Left ventricle myocardium superior (tissue), 1 donor: ENCODE measurements at places on chromosomes 1 and 21. TPM values are rescaled to one million over a fixed set of nuclear protein-coding genes. Genes with fewer than 3 reads are reported as not detected.
A peak's percentile ranks its signal among the peaks of the same experiment; 100 is the strongest.

- no peak for DNase-seq
Measured at GRCh38 chr1:42841010-42841409, 5.4 kb upstream of the ZNF691 start.

GRCh38 chr1:65221638-65222339 lies 73.8 kb downstream of the AK4 start:
- DNase-seq: no peak

The TCP10L gene
- total RNA-seq: 2.9 TPM

- peak; percentile 32 for DNase-seq
Measured at GRCh38 chr1:27153927-27154358, 982 bp downstream of the SLC9A1 start.

DNA sequence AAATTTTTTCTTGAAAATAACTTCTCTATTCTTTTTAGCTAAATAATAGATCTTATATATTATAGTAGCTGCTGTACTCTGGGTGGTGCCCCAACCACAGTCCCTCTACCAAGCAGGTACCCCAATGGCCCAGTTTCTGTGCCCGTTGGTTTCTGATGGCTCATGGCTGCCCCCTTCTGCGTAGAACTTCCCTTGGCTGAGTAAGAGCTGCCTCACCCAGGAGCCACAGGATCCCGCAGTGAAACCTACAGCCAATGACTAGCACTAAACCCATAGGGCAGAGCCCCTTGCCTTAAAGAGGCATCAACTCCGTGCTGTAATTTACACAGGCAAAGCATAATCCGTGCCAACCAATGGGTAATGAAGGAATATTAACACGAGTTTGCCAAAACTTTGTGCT lies 247.5 kb downstream of the USH2A start:
- no peak for DNase-seq

The OR2T2 gene
- not detected for total RNA-seq

DNA sequence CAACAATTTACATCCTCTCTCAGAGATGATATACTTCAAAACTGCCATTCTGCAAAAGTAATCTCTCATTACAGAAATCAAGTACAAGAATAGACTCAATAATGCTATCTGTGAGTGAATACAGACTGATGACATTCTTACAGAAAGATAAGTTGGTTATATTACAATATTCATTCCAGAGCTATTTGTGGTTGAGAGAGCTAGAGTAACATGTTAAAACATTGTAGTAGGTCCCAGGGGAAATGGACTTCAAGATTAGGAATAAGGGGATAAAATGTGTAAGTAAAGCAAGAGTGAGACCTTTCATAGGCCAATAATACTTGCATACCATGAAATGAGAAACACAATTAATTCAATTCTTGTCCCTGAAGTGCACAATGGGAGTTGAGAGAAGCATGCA lies 1.5 kb downstream of the F13B start:
- DNase-seq: no peak

DNA sequence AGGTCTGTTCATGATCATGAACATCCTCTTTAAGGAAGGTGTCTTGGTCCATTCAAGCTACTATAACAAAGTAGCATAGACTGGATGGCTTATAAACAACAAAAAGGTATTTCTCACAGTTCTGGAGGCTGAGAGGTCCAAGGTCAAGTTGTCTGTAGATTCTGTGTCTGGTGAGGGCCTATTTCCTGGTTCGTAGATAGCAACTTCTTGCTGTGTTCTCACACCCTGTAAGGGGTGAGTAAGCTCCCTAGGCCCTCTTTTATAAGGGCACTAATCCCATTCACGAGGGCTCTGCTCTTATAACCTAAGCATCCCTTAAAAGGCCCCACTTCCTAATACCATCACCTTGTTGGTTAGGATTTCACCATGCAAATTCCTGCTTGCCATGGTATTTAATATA lies 347.7 kb downstream of the PTBP2 start:
- no peak for DNase-seq

DNA sequence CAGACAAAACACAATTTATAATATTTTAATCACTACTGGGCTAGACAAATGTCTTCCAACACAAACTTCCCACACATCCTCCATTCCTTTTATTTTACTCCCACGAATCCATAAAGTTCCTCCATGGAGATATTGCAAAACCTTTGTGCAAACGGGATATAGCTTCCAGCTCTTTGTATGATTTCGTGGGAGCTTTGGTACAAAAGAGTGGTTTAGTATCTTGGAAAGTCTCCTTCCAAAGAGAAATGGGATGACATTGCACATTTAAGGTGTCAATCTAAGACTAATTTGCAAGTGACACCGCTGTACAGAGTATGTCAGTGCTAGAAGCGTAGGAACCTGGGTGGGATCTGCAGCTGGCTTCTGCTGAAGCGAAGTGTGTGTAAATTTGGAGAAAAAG lies 455.2 kb upstream of the RUNX1 start:
- DNase-seq: no peak

GRCh38 chr1:197392541-197392940 lies 124.5 kb downstream of the CRB1 start:
- DNase-seq: no peak

DNA sequence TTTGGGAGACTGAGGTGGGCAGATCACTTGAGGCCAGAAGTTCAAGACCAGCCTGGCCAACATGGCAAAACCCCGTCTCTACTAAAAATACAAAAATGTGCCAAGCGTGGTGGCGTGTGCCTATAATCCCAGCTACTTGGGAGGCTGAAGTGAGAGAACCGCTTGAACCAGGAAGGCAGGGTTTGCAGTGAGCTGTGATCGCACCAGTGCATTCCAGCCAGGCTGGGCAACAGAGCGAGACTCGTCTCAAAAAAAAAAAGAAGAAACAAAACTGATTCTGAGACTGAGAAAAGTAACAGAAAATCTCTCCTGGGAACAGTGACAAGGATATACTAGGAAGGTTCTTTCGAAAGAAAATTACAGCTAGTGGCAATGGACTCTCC lies 20.9 kb downstream of the USP48 start:
- DNase-seq: no peak

- no peak for DNase-seq
Measured at GRCh38 chr1:225422031-225422605, 5.7 kb downstream of the LBR start.

The BNIPL gene
- total RNA-seq: 0.32 TPM

The CHRM3 gene
- total RNA-seq: 0.30 TPM

GRCh38 chr1:89608319-89608983 lies 24.5 kb upstream of the LRRC8C start:
- DNase-seq: no peak

DNA sequence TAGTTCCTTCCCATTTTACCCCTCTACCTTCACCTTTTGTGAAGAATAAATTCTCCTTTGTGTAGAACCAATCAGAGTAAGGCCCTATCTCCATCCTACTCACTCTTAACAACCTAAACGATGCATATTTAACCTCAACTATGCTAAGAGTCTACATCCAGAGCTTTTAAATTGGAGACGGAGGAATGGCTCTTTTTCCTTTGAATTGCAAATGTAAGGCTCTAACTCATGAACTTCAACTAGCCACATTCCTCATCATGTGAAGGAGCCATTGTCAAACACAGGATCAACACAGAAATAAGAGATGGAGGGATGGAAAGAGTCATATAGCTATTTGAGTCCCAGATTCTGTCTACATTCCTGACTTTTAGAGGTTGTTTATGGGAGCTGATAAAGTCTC lies 18.2 kb downstream of the DEPDC1 start:
- no peak for DNase-seq

- DNase-seq: no peak
Measured at GRCh38 chr1:3588395-3588794, 22.9 kb downstream of the MEGF6 start.

DNA sequence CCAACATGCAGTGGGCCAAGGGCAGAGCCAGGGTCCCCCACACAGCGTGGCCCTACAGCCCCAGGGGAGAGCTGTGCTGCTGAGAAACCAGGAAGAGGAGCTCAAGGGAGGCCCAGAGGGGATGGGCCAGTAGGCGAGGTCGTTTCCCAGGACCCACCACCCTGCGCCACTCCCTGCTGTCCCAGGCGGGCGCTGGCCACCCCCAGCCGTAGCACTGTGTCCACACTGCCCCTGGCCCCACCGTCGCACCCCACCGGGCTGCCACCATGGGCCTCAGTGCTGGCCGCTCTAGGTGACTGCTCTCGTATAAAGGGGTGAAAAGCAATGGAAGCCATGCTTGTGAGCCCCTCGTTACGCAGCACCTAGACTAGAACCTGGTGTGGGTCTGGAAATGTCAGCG lies 22.4 kb downstream of the NADK start:
- DNase-seq: no peak

DNA sequence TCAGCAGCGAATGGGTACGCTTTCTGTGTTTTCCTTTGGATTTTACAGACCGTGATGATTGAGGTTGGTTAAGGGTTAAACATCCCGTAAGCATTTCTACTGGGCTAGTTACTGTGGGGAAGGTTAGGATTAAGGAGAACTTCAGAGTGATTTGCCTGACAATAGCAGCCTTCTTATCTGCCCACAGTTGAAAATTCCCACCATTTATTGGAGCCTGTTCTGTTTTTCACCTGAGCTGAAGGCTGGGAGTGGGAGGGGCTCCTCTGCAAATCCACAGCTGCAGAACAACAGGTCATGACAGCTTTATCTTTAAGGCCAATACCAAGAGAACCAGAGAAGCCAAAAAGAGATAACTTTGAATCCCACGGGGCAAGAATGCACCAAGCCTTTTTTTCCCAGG lies 168.6 kb downstream of the KAZN start:
- no peak for DNase-seq

- no peak for DNase-seq
Measured at GRCh38 chr1:30321996-30322858, 401.2 kb downstream of the MATN1 start.

DNA sequence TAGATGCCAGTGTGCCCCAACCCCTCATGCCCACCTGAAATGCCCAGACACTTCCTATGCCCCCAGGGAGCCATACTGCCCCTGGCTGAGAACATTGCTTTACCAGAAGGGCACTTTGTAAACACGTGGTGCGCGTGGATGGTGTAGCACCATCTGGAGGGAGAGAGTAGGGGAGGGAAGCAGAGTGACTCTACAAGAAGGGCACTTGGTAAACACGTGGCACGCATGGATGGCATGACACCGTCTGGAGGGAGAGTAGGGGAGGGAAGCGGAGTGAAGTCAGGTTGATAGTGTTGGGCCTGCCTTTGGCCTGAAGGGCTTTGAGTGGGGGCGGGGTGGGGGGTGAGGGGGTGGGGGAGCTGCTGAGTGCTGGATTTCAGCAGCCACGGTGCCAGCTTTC lies 324.0 kb upstream of the VAMP3 start:
- DNase-seq: no peak
